Immature natural killer cell (primary cell): ENCODE measurements at places on chromosomes 2 and 18. TPM values are rescaled to one million over a fixed set of nuclear protein-coding genes. Genes with fewer than 3 reads are reported as not detected.

Gene SEPTIN10
- not detected for polyA plus RNA-seq

Gene SNED1
- 0.24 TPM for polyA plus RNA-seq

GRCh38 chr2:64295326-64296139 is 151.3 kb upstream of the PELI1 start:
- H3K27me3 ChIP-seq = no peaks in the 10 kb centered on the region
- peaks cover 41% of the 10 kb centered on the region for H3K4me1 ChIP-seq
- no peaks in the 10 kb centered on the region for H3K36me3 ChIP-seq
- H3K4me3 ChIP-seq = peak overlapping the region; percentile 11
- no peak overlapping the region for H3K27ac ChIP-seq

DNA sequence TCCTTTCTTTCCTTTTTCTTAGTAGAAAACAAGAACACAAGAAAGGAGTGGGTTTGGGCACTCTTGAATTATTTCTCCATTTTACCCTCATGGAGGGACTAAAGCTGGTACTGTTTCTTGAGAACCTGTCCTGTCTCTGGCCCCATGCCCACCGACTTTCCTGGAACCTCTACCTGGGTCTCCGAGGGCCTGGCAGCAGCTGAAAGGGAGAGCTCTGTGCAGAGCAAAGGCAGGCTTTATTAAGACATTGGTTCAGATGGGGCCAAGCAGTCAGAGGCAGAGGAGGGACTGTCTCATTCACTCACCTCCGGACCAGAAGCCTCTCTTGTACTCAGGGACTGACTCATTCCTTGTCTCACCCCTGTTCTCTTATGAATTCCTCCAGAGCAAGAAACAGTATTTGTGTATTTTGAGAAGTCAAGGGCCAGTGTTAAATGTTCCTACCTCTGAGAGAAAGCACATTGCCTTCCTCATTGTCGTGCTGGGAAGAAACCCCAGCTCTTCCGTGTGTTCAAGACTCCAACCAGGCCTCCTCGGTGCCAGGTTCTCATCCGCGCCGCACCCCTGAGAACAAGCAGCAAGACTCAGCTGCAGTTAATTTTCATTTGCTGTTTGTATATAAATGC is 201.9 kb upstream of the NT5C1B start:
- no peak overlapping the region for H3K27ac ChIP-seq
- no peak overlapping the region for H3K4me3 ChIP-seq
- DNase-seq = no peak
- H3K36me3 ChIP-seq = peaks cover 7% of the 10 kb centered on the region
- H3K27me3 ChIP-seq = peaks cover 1% of the 10 kb centered on the region
- no peaks in the 10 kb centered on the region for H3K4me1 ChIP-seq

DNA sequence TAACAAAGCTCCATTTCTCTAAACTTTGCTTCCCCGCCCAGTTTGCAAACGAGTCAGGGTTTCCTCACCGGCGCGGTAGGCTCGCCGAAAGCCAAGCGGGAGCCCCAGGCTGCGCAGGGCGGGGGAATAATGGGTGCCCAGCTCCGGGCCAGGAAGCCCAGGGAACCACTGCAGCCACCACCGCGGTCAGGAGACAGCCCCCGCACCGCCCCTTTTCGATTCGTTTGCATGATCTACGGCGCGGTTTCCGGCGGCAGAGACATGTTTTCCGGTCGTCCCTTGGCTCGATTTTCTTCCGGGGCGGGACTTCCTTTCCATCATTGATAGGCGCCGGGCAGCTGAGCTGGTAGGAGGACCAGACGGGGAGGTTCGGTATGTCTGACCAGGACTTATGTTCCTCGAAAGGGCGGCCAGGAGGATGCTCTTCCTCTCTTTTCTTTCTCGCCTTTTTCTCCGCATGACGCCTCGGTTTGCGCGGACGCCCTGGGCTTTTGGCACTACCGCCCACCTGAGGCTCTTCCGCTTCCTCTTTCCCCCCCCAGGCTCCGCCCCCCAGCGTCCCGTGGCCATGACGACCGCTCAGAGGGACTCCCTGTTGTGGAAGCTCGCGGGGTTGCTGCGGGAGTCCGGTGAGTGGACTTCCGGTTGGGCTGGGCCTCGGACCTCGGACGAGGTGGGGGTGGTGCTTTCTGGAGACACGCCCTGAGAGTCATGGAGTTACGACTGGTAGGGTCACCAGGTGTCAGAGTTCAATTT is at the start of gene STK11IP:
Gene STK11IP (plus strand): TSS at position 306 of the 756 bp plus-strand sequence. CDS start 263 bp downstream, at position 569.
- peaks cover 7% of the 10 kb centered on the region for H3K27me3 ChIP-seq
- peaks cover 5% of the 10 kb centered on the region for H3K36me3 ChIP-seq
- peak within 1 kb of the TSS; percentile 94 for H3K27ac ChIP-seq
- peaks cover 24% of the 10 kb centered on the region for H3K4me1 ChIP-seq
- peak; percentile 92 for DNase-seq
- H3K4me3 ChIP-seq = peak within 1 kb of the TSS; percentile 97

DNA sequence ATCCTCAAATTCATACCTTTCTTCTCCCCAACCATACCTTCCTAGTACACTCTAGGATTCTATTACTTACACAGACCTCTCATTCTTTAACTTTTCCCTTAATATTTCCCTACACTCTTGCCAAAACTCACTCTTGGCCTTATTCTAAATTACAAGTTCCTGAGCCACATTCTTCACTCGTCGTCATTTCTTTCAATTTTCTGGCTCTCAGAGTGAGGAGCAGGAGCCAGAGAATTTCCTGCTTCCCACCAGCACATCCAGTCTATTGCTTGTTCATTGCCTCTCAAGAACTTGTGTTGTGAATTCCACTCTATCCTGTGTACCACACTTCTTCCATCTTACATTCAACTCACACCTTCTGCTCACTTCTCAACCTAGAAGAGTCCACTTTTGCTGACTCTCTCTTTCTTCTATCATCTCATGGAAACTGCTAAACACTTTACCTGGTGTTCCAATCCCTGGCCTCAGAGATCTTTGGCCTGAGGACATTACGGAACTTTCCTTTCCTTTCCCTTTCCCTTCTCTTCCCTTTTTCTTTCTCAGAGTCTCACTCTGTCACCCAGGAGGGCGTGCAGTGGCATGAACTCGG is 171.6 kb downstream of the PLCL1 start:
- no peak overlapping the region for H3K4me3 ChIP-seq
- DNase-seq = no peak
- H3K36me3 ChIP-seq = no peaks in the 10 kb centered on the region
- no peaks in the 10 kb centered on the region for H3K4me1 ChIP-seq
- H3K27ac ChIP-seq = no peak overlapping the region
